Hair follicular keratinocyte (primary cell): ENCODE measurements at places on chromosomes 1 and 21. TPM values are rescaled to one million over a fixed set of nuclear protein-coding genes. Genes with fewer than 3 reads are reported as not detected.

Gene NMNAT2
- total RNA-seq = 0.39 TPM in 1 of 2 replicates, not detected in the other

Gene G0S2
- 219 and 961 TPM in 2 replicates for total RNA-seq

Gene TMEM81
- total RNA-seq = 0.39 and 0.87 TPM in 2 replicates

Gene VWA5B1
- total RNA-seq = not detected in 2 replicates

Gene AMPD1
- total RNA-seq = not detected in 2 replicates

Gene ZNF683
- not detected in 2 replicates for total RNA-seq

Gene C2CD4D
- 0.39 and 0.99 TPM in 2 replicates for total RNA-seq

Gene LRRC38
- total RNA-seq = not detected in 2 replicates

Gene INKA2
- total RNA-seq = 2.0 and 2.1 TPM in 2 replicates

Gene SLC6A17
- not detected in 2 replicates for total RNA-seq

Gene AIDA
- total RNA-seq = 48.2 and 52.1 TPM in 2 replicates
